CD14-positive monocyte (primary cell): ENCODE measurements at places on chromosomes 16 and 17.

- no peak for DNase-seq
These were observed 25.6 kb upstream of the RMI2 start for GRCh38 chr16:11319529-11320146.

DNA sequence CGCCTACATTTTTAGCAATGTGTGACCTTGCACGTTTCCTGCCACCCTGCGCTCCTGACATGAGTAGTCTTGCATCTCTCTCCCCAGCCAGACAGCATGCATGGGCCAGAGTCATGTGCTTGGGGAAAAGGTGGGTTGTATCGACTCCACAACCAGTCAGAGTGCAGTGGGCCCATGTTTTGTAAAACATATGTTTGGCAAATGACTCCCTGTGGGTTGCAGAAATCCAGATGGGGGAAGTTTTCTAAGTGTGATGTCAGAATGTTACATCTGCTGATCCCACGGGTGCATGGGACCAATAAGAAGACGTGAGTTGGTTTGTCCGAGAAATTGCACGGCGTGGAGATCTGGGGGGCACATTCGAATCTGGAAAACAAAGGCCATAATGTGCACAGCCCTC is 147.1 kb downstream of the FOXL1 start:
- DNase-seq = no peak

- DNase-seq = no peak
These were observed 18.9 kb upstream of the HOXB9 start for GRCh38 chr17:48644910-48645557.

DNA sequence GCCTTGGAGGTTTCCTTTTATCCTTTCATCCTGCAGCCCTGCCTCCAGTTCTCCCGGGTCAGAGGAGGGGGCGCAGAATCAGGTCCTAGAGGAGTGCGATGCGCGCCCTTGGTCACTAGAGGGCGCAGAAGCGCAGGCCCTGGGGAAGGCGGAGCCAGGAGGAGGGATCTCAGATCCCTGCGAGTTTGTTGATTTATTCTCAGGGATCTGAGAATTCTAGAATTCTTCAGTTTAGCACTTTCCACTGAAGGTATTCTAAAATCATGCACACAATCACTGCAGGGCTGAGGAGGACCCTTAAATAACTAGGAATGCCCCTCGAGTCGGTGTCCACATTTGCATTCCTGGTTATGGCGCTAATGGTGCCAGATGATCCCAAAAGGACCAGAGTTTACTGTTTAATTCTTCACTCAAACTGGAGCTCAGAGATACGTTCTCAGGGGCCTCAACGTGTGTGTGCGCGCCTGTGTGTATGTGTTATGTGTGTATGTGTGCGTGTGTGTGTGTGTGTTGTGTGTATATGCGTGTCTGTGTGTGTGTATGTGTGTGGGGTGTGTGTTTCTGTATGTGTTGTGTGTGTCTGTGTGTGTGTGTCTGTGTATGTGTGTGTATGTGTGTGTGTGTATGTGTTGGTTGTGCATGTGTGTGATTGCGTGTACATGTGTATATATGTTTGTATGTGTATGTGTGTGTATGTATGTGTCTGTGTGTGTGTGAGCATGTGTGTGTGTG is 6.9 kb upstream of the ELAC2 start:
- DNase-seq = peak; percentile 44

- DNase-seq = peak; percentile 73
These were observed 37.9 kb downstream of the IRF8 start for GRCh38 chr16:85936816-85937215.

- DNase-seq = peak; percentile 63
These were observed 39.3 kb downstream of the CYB561 start for GRCh38 chr17:63406689-63407330.

DNA sequence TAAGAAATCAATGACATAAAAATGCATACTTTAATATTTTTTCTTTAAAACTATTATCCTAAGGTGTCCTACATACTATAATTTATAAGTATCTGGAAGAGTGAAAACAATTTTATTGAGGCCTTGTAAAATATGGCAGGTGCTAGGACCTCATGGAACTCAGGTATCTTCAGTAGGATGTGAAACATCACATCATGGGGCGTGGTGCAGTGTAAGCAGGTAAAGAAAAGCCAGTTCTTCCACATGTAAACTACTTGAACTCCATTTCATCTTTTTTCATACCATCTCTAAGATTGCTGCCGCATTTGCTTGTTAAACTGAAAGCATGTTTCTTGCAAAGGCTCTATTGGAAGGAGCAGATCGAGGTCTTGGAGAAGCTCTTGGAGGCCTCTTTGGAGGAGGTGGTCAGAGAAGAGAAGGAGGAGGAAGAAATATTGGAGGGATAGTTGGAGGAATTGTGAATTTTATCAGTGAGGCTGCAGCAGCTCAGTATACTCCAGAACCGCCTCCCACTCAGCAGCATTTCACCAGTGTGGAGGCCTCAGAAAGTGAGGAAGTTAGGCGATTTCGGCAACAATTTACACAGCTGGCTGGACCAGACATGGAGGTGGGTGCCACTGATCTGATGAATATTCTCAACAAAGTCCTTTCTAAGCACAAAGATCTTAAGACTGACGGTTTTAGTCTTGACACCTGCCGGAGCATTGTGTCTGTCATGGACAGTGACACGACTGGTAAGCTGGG is at the start of gene CAPNS2:
CAPNS2 (plus strand) TSS at position 253 of the 744 bp plus-strand sequence; CDS start at position 326, 73 bp downstream.
- DNase-seq = peak; percentile 14

- no peak for DNase-seq
These were observed 31.4 kb downstream of the LIG3 start for GRCh38 chr17:35011671-35012216.

- no peak for DNase-seq
These were observed 1.2 kb upstream of the FAM222B start for GRCh38 chr17:28843816-28844148.

DNA sequence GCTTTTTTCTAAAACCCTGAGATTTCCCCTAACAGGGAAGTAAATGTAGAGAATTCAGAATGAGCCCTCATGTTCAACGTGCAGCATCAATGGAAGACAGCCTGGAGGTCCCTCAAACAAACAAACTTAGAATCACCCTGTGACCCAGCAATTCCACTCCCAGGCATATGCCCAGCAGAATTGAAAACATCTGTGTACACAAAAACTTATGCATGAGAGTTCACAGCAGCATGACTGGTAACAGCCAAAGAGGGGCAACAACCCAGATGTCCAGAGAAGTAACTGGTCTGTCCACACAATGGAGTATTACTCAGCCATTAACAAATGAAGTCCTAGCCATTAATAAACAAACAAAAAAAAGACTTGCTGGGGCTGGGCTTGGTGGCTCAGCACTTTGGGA is 252.7 kb downstream of the PARN start:
- no peak for DNase-seq

DNA sequence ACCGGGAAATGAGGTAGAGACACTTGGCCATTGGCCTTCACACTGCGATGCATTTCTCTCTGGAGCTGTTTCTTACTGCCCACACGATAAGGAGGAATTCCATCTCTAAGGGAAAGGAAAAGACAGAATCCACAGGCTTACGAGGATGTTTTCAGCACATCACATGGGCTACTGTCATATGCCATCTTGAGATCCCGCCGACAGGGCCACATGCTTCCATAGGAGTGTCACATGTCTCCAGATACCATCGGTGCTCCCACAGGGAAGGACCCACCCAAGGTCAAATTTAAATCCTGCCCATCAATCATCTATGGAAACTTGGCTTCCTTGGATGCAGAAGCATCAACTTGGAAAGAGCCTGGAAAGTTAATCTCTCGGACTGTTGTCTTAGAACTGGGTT is 20.0 kb downstream of the AXIN2 start:
- DNase-seq = no peak

DNA sequence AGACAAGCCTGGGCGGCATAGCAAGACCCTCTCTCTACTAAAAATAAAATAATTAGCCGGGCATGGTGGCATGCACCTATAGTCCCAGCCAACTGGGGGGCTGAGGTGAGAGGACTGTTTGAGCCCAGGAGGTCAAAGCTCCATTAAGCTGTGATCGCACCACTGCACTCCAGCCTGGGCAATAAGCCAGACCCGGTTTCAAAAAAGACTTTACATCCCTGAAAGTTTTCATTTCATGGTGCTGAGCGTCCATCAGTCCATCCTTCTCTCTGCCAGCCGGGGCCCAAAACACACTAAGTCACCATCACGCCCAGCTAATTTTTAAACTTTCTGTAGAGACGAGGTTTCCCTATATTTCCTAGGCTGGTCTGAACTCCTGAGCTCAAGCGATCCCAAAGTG is 10.6 kb downstream of the RAB40B start:
- no peak for DNase-seq

GRCh38 chr16:72665701-72666100 is 382.2 kb downstream of the ZFHX3 start:
- no peak for DNase-seq

- peak; percentile 47 for DNase-seq
These were observed 7.4 kb downstream of the ZNF689 start for GRCh38 chr16:30602616-30603277.

GRCh38 chr16:30581457-30581856 is 4.0 kb downstream of the ZNF785 start:
- no peak for DNase-seq

GRCh38 chr16:88936556-88937205 is 40.3 kb downstream of the CBFA2T3 start:
- DNase-seq = peak; percentile 86

DNA sequence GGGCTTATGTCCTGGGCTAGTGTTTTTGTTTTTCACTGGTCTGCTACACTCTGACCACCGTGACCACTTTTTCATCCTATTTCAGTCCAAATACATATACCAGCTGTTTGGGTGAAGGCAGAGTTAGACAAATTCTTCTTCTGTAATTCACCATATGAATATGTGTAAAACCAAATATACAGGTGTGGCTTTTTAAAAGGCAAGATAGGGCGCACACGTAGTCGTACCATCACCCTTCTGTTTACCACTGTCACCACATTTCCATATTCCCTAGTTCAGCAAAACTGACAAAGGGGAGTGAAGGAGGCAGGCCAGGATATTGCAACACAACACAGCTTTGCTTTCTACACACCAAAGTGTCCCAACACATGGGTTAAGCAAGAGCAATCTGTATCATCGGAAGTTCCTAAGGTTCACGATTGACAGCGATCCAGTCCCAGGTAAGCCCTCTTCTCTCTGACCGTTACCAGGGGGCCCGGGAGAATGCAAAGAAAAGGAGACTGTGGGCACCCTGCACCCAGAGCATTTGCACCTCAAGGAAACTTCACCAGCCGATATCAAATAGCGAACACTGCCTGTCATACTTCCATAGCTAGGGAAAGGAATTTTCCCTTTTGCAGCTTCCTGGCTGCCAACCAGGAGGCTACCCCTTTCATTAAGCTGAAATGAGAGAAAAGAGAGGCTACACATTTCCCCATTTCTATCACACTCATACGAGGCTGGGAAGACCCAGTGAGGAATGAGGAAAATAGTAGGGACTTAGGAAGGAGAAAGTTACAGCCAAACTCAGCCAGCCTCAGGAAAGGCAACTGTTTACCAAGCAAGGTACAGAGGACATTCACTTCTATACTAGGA is 23.1 kb downstream of the CREBBP start:
- DNase-seq = peak; percentile 87

DNA sequence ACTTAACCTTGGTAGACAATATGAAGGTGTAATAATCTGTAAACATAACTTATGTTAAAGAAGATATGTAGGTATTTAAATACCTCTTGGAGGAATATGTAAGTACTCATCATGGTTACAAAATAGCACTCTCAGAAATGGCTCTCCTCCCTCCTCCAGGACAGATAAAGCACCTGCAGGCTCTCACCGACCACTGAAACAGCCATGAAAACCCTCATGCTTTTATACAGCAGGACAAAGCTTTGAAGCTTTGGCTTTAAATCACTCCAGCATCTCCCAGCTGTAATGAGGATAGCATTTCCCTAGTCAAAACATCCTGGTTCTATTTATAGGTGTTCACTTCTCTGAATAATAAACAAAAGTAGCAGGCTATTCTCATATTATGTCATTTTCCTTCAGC is 69.1 kb upstream of the PMFBP1 start:
- DNase-seq = no peak
